ENCODE measurements at places on chromosomes 2 and 18.

DNA sequence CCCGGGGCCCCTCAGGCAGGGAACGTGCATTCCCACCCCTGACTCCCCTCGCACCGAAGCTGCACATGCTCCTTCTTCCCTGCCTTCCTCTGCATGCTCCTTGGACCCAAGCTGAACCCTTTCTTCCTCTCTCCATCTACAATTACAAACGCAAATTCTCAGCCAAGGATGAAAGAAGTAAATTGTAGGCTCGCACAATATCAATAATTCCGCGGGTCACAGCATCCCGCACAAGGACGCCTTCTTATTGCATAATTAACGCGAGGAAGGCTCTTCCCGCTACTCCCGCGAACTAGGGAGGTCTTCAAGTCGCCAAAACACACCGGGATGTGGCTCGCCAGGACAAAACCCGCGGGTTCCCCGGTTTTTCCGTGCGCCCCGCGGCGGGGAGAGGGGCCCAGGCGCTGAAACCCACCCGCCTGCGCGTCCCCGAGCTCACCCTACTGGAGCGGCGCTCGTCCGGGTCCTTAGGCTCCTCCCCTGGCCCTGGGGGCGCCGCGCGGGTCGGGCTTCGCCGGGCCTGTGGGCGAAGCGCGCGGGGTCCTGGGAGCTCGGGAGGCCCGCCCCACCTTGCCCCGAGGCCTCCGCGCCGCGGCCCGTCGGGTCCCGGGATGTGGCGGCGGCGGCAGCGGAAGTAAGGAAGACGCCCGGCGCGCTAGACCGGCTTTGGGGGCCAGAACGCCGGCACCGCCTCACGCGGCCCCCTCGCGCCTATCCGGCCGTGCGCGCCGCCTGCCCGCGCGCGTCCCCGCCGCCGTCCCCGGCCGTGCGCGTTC, at the start of gene CHST10:
TSS of gene CHST10 (minus strand) at position 734 of the 776 bp plus-strand sequence. CDS start 10,993 bp downstream, outside the sequence.
- no peak for DNase-seq

DNA sequence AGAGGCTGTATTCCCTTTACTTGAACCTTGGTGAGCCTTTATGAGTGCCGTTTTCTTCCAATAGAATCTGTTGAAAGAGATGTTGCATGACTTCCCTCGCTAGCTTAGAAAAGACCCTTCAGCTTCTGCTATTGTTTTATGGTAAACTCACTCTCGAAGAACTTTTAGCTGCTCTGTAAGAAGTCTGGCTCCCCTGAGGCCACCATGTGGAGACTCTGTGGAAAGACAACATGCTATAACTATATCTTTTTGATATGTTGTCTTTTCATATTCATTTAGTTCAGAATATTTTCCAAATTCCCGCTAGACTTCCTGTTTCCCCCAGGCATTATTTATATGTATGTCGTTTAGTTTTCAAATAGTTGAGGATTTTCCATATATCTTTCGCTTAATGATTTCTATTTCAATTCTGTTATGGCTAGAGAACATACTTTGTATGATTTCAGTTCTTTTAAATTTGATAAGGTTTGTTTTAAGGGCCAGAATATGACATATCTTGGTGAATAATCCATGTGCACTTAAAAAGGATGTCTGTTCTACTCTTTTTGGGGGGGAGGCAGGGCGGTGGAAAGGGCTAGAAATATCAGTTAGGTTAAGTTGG, 64.1 kb downstream of the PTPN4 start:
- peak; percentile 19 for DNase-seq

DNA sequence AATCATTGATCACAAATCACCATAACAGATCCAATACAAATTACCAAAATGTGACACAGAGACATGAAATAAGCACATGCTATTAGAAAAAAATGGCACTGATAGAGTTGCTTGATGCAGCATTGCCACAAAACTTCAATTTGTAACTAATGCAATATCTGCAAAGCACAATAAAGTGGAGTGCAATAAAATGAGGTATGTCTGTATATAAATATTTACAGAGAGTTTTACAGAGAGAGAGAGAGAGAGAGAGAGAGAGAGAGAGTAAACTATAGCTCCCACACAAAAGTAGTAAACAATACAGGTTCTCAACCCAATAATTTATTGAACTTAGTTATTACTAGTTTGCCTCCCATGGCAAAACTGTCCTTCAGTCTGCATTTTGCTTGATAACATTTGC, 1807.0 kb downstream of the SUCLG1 start:
- DNase-seq: no peak

- no peak for DNase-seq
Measured at GRCh38 chr18:9756933-9757470, 48.9 kb downstream of the RAB31 start.

DNA sequence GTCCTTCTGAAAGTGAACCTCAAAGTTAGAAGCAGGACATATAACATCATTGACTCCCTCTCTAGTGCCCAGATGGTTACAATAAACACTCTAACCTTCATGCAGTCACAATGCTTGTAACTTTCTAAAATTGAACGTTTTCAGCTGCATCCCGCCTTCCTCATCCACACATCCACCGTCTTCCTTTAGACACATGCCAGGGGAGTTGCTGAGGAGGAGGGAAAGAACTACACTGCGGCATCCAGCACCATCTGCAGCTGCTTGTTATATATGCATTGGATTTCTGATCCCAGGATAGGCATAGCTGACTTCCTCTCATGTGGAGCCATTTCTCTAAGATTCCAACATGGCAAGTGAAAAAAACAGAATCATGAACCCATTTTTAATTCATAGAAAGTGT, 96.8 kb downstream of the FBXO15 start:
- no peak for DNase-seq

GRCh38 chr2:32981612-32982011, 34.9 kb downstream of the LTBP1 start:
- no peak for DNase-seq

- DNase-seq: no peak
Measured at GRCh38 chr2:177024765-177025164, 187.8 kb upstream of the HNRNPA3 start.

GRCh38 chr2:96501471-96501874, 3.7 kb downstream of the NEURL3 start:
- DNase-seq: no peak

DNA sequence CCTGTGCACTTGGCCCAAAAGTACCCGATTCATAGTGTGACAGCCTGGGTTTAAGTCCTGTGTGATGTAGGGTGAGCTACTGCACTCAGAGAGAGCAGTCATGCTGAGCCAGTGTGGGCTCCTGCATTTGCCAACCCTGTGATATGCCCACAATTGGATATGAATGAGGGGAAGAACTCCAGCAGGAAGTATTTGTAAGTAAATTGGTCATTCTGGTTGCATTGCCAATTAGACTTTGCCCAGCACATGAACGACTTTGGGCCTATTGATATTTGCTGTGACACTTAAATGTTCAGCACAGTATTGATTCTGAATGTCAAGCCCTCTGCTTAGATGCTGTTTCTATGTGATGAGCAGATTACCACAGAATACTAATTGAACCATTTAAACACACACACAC, 570.9 kb downstream of the PIK3C3 start:
- no peak for DNase-seq

GRCh38 chr2:152620985-152621384, 96.3 kb downstream of the PRPF40A start:
- DNase-seq: no peak

DNA sequence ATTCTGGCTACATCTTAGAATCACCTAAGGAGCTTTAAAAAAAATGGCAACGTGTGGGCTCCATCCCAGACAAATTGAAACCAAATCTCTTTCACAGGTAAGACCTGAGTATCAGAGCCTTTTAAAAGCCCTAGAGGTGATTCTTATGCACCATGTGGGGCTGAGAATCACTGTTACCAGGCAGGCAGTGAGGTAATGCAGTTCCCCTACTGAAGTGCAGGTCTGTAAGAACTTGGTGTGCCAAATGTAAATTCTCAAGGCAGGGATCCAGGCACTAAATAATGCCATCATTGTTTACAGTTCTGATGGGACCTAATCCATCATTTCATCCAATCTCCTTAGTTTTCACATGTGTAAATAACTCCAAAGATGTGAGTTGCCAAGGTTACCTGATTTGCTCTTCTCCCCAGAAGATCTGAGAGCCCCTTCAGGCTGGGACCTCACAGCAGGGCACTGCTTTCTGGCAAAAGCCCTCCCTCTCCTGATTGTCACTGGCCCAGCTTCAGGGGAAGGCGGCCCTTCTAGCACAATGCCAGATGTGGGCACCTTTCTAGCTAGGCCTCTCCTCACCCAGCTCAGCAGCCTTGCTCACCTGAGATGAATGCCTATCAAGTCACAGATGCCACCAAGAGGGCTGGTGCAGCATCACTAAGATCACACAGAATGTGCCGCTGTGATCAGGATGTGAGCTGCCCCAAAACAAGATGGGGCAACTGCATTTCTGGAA, 73.6 kb upstream of the RGPD5 start:
- no peak for DNase-seq

DNA sequence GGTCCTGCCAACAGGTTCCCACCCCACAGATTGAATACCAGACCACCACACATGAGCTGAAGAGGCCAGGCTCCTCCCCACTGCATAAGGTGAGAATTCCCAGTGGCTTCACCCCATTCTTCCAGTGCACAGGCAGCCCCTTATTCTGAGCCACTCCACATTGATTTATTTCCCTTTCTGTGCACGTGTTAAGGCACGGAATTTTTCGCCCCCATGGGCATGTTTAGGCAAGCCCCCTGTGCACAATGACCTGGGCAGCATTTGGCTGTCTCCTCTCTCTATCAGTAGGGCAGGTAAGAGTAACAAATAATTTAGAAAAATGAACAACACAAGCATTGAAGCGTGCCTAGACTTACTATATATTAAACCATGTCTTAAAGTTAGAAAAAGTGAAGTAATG, 15.2 kb upstream of the CHAC2 start:
- no peak for DNase-seq

DNA sequence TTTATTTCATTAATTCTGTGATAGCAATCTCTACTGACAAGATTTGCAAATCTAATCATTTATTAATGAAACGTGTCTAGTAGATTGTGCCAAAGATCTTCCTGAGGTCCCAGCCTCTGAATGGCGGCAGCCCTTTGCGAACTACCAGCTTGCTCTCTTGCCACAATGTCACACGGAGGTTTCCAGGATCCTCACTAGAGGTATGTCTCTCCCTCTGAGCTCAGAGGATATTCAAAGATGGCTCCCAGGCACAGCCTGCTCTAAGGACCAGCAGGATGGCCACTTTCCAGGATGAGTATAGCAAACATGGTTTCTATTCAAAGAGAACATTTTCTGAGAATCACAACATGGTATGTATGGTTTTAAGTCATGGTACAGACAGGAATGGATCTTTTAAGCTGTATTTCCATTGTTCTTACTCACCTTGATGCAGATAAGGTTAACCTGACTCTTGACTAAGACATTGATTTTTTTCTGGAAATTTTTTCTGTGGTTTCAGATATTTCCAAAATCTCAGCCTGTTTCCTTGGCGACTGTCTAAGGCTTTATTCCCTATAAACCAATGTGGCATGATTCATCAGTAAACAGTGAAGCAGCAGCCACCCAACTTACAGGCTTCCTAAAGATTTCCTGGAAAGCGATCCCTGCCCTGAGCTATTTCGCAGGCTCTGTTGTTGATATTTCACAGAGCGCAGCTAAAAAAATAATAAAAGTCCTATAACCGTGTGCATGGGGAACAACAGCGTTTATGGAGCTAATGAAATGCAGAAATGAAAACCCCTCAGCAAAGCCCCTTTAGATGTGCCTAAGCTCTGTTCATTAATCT, 54.1 kb upstream of the KLF7 start:
- DNase-seq: no peak

- no peak for DNase-seq
Measured at GRCh38 chr2:55842046-55842445, 81.5 kb downstream of the EFEMP1 start.

DNA sequence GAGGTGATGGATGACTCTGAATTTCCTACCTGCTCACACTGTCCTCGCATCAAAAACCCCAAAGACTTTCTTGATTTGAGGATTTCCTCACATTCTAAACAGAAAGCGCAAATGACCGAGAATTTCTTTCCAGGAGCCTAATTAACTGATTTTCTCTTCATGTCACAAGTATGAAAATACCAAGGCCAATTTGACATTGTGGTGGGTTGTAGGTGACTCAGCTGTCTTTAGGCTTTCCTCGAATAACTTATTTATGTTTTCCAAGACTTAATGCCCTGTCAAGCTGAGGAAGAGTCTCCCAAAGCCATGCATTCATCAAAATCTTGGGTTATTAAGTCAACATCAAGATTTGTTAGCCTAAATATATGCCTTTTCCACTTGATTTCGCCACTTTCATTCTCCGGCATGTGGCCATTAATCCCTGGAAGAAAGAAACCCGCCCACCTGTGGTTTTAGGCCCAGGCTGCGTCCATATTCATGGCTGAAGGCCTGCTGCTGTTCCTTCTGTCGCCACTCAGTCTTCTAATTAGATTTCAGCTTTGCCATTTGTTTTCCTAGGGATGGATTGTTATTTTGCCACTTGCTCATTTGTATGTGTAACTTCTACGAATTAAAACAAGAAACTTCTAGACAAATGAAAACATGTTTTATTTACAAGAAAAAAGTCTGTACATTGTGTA, 84.9 kb downstream of the ST6GAL2 start:
- DNase-seq: no peak

- no peak for DNase-seq
Measured at GRCh38 chr2:172574965-172575364, 19.1 kb downstream of the PDK1 start.

GRCh38 chr2:48198371-48198770, 292.1 kb upstream of the FBXO11 start:
- DNase-seq: no peak

DNA sequence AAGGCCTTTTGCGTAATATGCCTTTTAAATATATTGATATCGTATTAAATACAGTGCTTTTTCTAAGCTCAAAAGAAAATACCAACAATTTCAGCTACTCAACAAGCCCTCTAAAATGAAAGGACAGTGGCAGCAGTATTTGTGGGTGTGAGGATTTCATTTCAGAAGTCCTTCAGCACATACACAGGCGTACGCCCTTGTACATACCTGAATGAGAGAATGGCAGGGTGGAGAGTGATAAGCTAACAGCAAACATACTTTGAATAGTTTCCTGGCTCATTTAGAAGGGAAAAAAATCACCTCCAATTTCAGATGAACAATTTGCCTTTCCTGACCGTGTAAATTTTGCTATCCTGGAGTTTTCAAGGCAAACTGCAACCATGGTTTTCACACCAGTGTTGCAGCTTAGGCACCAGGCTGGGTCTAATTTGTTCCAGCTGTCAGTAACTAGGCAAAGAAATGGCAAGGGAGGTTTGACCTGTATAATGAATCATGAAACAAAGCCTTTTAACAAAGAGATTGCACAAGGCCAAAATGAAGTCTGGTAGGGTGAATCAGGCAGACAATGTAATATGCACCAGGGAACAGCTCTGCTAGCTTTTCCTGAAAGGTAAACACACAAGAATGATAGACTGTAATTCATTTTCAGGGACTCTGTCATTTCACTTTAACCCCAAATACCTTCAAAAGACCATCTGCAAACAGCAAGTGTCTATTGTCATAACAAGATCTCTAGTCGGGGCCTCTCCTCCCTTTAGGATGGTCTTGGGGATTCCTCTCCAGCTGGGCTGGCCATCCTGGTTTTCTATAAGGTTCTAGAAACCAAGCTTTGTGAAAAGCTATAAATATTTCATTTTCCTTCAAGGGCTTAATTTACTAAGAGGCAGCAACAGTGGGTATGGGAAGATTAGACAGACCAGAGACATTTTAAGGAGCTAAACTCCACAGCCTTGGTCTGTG, 11.5 kb downstream of the ANKRD29 start:
- peak; percentile 19 for DNase-seq

GRCh38 chr2:238997137-238997390, 149.2 kb downstream of the TWIST2 start:
- DNase-seq: no peak
